Stimulated activated CD8-positive, alpha-beta memory T cell treated with anti-CD3 and anti-CD28 coated beads, Interleukin-4, amount 100 ng/mL, for 4 hours (primary cell): ENCODE measurements at places on chromosomes 11 and 22.

- no peak for DNase-seq
Measured at GRCh38 chr22:34841331-34841771, 224.6 kb upstream of the ISX start.

- no peak for DNase-seq
Measured at GRCh38 chr11:110196241-110196754, 100.1 kb downstream of the RDX start.

DNA sequence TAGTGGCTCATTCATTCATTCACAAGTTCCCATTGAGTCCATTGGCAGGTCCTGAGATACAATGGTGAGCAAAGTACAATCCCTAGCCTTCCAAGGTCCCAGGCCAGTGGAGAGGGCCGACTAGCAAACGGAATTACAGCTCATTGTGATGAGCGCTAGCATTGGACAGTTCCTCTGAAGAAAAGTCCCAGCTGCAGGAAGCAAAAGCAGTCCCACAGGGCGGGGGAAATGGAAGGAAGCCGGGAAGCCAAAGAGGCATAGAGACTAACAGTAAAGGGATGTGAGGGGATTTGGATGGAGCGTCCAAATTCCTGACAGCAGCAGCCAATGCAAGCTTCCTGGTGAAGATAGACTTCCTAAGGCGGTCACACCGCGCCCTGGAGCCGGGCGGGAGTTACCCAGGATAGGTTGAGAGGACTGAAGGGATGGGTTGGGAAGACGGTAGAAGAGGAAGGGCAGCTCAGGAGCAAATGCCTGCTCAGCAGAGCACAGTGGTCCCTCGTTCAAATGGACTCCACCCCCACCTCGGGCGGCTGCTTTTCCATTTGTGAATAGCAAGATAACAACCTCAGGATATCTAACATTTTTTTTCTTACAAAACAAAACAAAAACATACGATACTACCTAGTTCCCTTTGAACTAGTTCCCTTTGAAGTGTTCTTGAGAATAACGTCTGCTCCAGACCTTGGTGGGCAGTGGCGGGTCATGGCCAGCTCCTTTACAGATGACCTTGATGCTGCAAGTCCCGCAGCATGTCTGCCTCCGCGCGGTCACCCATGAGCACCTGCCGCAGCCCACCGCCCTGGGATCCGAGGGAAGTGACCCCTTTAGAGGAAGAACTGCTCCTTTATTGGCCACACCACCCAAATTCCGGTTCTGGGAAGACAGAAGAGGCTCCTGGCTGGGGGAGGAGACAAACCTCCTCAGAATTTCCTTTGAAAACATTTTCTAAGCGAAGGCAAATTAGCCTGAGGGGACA, 132.9 kb downstream of the RASSF10 start:
- no peak for DNase-seq

DNA sequence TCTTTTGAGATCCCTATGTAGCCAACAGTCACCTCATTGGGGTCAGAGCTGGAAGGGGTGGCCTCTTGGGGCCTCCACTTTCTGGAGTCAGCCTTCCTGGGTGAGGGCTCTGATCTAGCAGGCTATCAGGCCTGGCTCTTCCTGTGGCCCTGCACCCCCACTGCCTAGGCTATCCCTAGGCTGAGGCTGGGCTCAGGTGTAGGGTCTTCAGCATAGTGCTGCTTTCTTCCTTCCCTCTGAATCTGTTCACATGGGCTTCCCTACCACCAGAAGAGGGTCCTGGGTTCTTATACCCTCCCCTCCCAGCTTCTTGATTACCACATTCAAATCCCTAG, 456 bp upstream of the SPI1 start:
- no peak for DNase-seq

DNA sequence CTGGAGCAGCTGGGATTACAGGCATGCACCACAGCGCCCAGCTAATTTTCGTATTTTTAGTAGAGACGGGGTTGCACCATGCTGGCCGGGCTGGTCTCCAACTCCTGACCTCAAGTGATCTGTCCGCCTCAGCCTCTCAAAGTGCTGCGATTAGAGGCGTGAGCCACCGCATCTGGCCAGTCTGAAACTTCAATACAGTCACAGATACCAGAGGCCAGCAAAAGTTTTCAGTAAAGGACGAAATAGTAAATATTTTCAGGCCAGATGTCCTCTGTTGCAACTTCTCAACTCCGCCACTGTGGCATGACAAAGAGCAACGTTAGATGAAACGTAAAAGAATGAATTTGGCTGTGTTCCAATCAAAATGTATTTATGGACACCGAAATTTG, 403.6 kb downstream of the MN1 start:
- no peak for DNase-seq

DNA sequence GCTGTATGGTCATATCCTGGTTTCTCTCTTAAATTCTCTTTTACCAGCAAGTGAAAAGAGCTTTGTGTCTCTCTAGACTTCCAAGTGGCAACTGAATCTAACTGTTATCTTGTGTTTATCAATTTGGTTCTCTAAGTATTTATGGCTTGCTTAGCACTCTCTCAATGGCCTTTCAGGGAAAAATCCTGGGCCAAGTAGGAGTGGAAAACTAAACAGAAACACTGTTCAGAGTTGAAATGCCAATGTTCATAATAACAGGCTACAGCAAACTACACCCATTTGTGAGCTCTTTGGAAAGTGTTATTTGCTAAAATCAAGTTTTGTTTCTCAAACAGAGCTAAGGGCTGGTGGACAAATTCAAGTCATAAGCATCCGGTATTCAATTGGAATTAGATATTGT, 10.1 kb downstream of the MMP12 start:
- no peak for DNase-seq

DNA sequence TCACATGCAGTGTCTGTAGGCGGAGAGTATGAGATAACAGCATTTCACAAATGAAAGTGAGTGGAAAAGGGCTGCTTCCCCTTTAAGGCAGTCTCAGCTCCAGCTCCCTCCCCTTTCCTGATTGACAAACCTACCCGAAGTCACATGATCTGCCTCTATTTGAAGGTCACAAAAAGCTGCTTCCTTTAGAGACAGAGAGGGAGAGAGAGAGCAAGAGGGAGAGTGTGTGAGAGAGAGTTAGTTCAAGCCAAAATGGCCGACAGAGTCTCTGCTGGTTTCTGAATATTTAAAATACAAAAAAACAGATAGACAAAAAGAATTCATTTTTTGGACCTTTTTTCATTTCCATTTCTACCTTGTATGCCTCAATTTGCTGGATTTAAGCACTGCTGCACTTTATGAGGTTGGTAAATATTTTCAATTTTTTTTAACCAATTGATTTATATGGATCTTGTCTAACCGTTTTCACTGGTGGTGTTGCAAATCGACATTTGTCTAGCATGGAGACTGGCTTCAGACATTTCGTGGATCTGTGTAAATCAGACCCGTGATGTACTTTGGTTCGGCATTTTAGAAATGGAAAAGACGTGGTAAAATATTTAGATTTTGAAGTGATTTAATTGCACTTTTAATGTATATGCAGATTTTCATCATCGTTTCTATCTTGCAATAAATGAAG, at the start of gene TNRC6B:
TSS of gene TNRC6B (plus strand) at position 188 of the 679 bp plus-strand sequence. CDS start at position 399, 211 bp downstream.
- peak; percentile 51 for DNase-seq

DNA sequence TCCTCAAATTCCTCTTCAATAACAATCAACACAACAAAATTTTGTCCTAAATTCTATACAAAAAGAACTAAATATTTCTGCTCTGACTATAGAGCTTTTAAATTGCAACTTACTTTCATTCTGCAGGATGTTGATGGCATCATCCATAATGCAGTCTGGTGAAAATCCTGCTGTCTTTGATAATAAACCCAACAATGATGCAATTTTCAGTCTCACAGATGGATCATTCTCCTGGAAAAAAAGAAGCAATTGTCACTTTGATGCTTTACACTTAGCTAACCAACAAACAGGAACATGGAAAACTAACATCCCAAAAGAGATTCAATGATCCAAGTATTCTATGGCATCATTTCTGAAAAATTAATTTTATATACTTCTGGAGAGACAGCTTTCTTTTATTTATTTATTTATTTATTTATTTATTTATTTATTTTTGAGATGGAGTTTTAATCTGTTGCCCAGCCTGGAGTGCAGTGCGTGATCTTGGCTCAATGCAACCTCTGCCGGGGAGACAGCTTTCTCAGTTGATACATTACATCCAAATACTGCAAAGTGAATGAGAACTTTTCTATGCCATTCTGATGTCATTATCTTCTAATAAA, 13.0 kb downstream of the INTS4 start:
- no peak for DNase-seq

DNA sequence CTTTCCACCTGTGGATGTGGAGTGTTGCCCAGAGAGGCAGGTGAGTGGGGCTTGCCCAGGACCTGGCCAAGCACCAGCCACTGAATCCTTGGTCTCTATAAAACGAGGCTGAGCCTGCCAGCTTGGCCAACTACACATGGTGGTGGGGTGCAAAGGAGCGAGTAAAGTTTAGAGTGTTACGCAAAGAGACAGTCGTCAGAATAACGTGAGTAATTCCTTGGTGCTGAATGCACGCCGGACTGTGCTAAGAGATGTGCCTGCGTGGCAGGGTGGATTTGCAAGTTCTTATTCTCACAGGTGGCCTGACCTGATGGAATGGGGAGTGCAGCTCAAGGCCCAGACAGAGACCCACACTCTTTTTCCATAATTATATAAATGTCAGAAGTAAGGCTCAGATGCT, 88.6 kb upstream of the B3GAT1 start:
- no peak for DNase-seq

- DNase-seq: no peak
Measured at GRCh38 chr11:12185914-12186313, 75.5 kb downstream of the MICAL2 start.

- no peak for DNase-seq
Measured at GRCh38 chr11:106216281-106216680, 138.8 kb downstream of the AASDHPPT start.

- DNase-seq: no peak
Measured at GRCh38 chr22:48118654-48119053, 1356.2 kb downstream of the TBC1D22A start.

DNA sequence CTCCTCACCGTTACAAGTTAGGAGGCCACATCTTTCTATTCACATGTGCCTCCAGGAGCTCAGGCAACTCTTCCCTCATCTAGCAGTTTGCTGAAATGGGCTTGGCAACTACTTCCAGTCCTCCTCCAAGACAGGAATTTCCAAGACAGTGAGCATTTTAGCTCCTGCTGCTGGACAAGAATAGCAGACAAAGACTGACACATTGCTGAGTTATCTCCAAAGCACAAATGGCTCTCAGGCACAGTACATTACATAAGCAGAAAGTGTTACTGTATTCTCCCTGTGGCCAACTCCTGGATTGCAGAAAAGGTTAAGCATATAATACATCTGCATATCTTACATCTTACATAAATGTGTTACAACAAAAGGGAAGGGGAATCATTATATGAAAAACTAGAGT, 83.2 kb upstream of the POU2AF2 start:
- DNase-seq: no peak

GRCh38 chr11:118060869-118061268, 16.0 kb upstream of the TMPRSS4 start:
- no peak for DNase-seq

- DNase-seq: no peak
Measured at GRCh38 chr22:38694940-38695339, 5.8 kb downstream of the JOSD1 start.

DNA sequence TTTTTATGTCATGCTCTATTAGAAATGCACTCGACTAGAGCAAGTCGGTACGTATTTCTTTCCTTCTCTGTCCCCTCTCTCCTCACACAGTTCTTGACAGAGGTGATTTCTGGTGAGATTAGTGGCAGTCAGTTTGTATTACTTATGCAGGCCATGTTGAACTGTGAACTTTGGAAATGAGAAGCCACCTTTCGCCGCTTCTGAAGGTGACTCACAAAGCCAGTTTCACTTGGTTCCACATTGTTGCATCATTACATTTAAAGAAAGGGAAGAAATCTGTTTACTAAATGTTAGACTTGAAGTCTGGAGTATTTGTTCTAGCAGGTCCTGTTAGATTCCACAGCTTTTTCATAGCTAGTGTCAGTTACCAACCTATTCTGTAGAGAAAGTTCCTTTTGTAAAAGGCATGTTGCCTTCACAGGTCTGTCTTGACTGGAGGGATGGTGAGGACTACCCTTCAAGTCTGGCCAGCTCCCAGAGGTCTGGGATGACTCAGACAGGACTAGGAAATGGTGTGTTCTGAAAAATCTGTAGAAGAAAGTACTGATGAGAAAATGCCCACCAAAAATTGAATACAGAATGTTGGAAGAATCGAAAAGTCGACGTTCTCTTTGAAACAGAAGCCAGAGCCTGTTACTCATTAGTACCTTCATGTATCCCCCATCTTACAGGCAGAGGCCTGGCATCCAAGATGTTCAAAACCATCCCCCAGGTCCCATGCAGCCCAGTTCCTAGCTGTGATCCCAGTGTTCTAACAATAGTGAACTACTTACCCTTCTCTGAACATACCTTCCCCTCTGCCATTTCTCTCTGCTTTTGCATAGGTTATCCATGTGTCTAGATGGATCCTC, 181.4 kb downstream of the DBX1 start:
- DNase-seq: no peak

DNA sequence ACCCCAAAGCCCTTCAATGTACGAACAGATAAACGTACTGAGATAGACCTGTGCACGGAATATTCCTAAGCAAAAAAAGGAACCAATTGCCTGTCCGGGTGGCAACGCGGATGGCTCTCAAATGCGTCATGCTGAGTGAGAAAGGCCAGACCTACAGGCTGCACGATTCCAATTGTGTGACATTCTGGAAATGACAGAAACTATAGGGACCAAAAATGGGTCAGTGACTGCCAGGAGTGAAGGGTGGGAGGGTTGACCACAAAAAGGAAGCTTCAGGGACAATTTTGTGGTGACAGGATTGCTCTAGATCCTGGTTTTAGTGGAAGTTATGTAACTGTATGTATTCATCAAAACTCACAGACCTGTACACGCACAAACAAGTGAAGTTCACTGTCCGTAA, 24.0 kb upstream of the SYT8 start:
- DNase-seq: no peak

- DNase-seq: no peak
Measured at GRCh38 chr11:114008331-114008730, 33.4 kb downstream of the HTR3A start.

GRCh38 chr22:37752189-37753087, 55.3 kb upstream of the GCAT start:
- DNase-seq: no peak

GRCh38 chr11:83033972-83034672, 37.6 kb downstream of the RAB30 start:
- no peak for DNase-seq

GRCh38 chr11:102927624-102927990, 27.9 kb downstream of the MMP13 start:
- no peak for DNase-seq

DNA sequence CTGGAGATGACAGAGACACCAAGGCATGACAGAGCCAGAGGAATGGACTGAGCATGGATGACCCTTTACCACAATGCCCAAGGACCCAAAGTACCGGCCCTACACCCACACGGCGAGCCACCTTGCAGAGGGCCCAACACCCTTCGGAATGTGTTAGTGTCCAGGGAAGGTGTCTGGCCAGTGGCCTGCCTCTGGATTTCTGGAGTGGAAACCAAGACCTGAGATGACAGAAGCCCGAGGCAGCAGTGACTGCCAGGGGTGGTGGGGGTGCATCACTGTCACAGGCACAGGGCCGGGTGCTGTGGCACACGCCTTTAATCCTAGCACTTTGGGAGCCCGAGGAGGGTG, 28.7 kb downstream of the PDGFB start:
- no peak for DNase-seq
